Activated T-helper 1 cell treated with anti-CD3 and anti-CD28 coated beads, Interleukin-12 subunit alpha, Interleukin-12 subunit beta, Interleukin-2, Interleukin-4 antibody, amounts not matched to agents 30 ng/mL and 10 ng/mL and 1 ng/mL, durations not matched to agents 14 hours and 24 hours and 36 hours (primary cell): ENCODE measurements at places on chromosomes 2 and 18. TPM values are rescaled to one million over a fixed set of nuclear protein-coding genes. Genes with fewer than 3 reads are reported as not detected.

GAL3ST2 gene
- total RNA-seq: 0.51 and 0.60 TPM in 2 replicates

CROCC2 gene
- not detected in 2 replicates for total RNA-seq

SIGLEC15 gene
- not detected in 2 replicates for total RNA-seq

FBXO15 gene
- 0.83 and 1.0 TPM in 2 replicates for total RNA-seq

EVX2 gene
- total RNA-seq: not detected in 2 replicates

RTP5 gene
- not detected in 2 replicates for total RNA-seq

- no peak overlapping the region for H3K27ac ChIP-seq
- no peak overlapping the region for H3K4me3 ChIP-seq
- DNase-seq: no peak
- H3K27me3 ChIP-seq: peaks cover 42% of the 10 kb centered on the region
- H3K4me1 ChIP-seq: no peaks in the 10 kb centered on the region
Observed at GRCh38 chr2:240819126-240819857, 727 bp downstream of the KIF1A start.

GRCh38 chr2:166610913-166611305 lies 116.9 kb upstream of the SCN7A start:
- H3K36me3 ChIP-seq: no peaks in the 10 kb centered on the region
- H3K4me1 ChIP-seq: peaks cover 4% of the 10 kb centered on the region
- H3K27ac ChIP-seq: no peak overlapping the region
- no peak overlapping the region for H3K4me3 ChIP-seq
- peaks cover 4% of the 10 kb centered on the region for H3K27me3 ChIP-seq

DNA sequence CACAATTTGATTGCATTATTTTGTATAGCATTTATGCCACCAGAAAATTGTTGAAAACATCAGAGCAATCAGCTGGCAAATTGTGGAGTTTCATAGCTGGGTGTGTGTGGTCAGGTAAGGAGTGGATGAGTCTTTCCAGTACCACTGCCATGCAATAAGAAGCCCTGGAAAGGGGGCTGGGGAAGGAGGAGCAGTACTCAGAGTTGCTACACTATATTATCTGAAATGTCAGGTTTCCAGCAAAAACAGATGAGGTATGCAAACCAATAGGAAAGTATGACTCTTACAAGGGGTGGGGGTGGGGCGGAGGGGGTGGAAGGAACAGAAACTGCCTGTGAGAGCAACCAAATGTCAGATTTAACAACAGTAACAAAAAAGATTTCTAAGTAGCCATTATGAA lies 112.2 kb downstream of the SOS1 start:
- no peaks in the 10 kb centered on the region for H3K27me3 ChIP-seq
- H3K4me1 ChIP-seq: peaks cover 19% of the 10 kb centered on the region
- DNase-seq: no peak
- H3K4me3 ChIP-seq: peak overlapping the region; percentile 45

DNA sequence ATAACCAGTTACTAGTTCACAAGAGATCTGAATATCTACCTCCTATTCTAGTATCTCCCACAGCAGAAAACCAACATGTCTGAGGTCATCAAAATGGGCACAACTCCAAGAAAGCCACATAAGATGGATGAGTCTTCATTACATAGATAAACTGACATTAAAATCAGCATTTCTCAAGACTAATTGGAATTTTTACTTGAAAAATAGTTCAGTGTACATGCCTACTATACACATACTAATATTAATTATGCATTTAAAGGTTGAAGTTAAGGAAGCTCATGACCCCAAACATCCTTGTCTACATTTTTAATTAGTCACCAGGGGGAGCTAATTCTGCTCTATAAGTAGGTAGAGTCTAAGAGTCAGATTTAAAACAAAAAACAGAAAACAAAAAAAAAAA lies 41.9 kb downstream of the ZNF521 start:
- no peak overlapping the region for H3K27ac ChIP-seq
- no peaks in the 10 kb centered on the region for H3K36me3 ChIP-seq
- no peak overlapping the region for H3K4me3 ChIP-seq
- H3K4me1 ChIP-seq: no peaks in the 10 kb centered on the region

DNA sequence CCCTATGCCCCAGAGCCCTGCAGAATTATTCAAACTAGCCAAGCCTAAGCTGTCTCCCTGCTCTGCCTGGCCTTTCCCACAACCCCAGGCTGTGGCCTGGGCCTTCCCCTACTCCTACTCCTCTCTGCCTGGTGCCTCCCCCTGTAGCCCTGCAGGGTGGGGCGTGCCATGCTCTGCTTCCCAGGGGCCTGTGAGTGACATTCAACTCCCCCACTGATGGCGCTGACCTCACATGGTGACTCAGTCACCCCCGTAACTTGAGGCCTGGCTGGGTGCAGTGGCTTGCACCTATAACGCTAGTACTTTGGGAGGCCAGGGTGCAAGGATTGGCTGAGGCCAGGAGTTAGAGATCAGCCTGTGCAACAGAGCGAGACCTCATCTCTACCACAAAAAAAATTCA lies 60.6 kb downstream of the KIF1A start:
- DNase-seq: no peak
- no peaks in the 10 kb centered on the region for H3K27me3 ChIP-seq
- H3K4me1 ChIP-seq: peaks cover 4% of the 10 kb centered on the region

GRCh38 chr18:5309888-5310470 lies 14.5 kb upstream of the ZBTB14 start:
- peak; percentile 19 for DNase-seq
- peak overlapping the region; percentile 57 for H3K4me3 ChIP-seq
- H3K27me3 ChIP-seq: no peaks in the 10 kb centered on the region
- peak overlapping the region; percentile 38 for H3K27ac ChIP-seq
- H3K4me1 ChIP-seq: peaks cover 10% of the 10 kb centered on the region
- peaks cover 1% of the 10 kb centered on the region for H3K36me3 ChIP-seq

DNA sequence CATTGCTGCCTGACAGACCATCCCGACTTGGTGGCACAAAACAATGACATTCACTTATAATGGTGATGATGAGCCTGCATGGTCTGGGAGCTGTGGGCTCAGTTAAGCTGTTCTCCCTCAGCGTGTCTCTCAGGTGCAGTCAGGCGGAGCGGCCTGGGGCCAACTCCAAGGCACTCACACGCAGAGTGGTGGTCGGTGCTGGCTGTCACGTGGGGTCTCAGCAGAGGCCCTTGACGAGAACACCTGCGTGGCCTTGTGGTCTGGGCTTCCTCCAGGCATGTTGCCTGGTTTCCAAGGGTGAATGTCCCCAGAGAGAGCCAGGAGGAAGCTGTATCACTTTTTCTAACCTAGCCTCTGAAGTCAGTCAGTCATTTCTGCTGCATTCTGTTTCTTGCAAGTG lies 29.8 kb downstream of the ARMC9 start:
- no peak overlapping the region for H3K27ac ChIP-seq
- H3K4me1 ChIP-seq: no peaks in the 10 kb centered on the region
- H3K27me3 ChIP-seq: peaks cover 2% of the 10 kb centered on the region

DNA sequence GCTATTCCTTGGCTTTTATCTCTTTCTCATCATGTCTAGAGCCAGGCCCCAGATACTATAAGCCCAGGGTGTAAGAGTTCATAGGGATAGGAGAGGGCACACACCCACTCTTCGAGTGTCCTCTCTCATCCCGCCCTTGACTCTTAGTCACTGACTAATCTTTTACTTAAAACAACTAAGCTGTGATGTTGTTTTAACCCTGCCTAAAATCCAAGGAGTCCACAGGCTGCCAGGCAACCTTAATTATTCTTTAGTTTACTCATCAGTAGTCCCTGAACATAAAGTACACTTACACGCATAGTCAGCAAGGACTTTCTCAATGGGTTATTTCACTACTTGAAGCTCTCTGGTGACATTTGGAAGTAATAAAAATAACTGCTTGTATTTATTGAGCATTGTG lies 28.4 kb downstream of the GREB1L start:
- H3K27ac ChIP-seq: no peak overlapping the region
- no peaks in the 10 kb centered on the region for H3K36me3 ChIP-seq
- DNase-seq: no peak
- H3K4me1 ChIP-seq: no peaks in the 10 kb centered on the region
- H3K27me3 ChIP-seq: no peaks in the 10 kb centered on the region

DNA sequence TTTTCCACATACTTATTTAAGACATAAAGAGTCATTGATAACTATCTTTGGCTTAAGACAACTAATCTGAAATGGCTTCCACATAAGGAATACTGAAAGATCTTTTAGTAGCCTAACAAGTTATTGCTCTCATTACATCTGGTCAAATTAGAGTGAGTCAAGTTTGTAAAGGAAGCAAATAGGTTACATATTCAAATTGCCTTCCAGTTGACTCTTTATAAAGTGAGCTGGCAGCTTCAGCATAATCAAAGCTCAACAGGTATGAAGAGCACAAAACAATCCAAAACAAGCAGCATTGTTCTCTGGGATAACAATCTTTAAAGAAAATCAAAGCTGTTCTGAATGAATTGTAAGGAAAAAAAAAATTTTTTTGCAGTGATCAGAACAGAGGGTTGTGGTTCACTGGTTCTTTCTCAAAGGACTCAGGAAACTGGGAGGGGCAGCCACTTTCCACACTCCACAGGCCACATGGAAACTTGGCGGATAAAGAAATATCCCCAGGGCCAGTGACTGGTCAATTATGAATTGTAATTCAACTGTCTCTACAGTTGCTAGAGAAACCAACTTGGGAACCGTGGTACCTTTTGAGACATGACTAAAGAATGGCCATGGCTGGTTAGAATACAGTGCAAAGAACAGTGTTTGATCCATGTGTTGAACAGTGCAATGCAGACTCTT lies 369.3 kb upstream of the KCNH7 start:
- no peak for DNase-seq
- no peaks in the 10 kb centered on the region for H3K4me1 ChIP-seq
- no peaks in the 10 kb centered on the region for H3K27me3 ChIP-seq
- no peaks in the 10 kb centered on the region for H3K36me3 ChIP-seq
- H3K27ac ChIP-seq: no peak overlapping the region

DNA sequence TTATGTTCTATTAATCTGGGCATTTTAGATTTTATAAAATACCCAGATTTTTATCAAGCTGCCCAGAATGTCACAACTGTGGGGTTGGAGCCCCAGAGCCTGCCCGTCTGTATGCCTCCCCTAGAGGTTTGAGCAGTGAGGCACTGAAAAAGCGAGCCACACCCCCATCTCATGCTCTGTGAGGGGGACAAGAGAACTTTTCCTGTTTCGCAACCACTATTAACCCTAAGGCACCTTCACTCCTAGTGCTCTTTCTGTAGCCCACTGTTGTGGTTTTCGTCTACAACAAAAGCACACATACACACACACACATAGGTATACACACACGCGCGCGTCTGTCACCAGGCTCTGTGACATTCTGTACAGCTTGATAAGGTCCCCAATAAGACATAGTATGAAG lies 38.0 kb downstream of the DCDC2C start:
- no peaks in the 10 kb centered on the region for H3K36me3 ChIP-seq
- peaks cover 3% of the 10 kb centered on the region for H3K27me3 ChIP-seq
- no peak overlapping the region for H3K4me3 ChIP-seq
- H3K4me1 ChIP-seq: no peaks in the 10 kb centered on the region
- no peak overlapping the region for H3K27ac ChIP-seq
